ENCODE measurements at places on chromosomes 11 and 22.
A peak's percentile ranks its signal among the peaks of the same experiment; 100 is the strongest.

GRCh38 chr22:43296276-43296902 lies 46.8 kb downstream of the SCUBE1 start:
- DNase-seq, result no peak

DNA sequence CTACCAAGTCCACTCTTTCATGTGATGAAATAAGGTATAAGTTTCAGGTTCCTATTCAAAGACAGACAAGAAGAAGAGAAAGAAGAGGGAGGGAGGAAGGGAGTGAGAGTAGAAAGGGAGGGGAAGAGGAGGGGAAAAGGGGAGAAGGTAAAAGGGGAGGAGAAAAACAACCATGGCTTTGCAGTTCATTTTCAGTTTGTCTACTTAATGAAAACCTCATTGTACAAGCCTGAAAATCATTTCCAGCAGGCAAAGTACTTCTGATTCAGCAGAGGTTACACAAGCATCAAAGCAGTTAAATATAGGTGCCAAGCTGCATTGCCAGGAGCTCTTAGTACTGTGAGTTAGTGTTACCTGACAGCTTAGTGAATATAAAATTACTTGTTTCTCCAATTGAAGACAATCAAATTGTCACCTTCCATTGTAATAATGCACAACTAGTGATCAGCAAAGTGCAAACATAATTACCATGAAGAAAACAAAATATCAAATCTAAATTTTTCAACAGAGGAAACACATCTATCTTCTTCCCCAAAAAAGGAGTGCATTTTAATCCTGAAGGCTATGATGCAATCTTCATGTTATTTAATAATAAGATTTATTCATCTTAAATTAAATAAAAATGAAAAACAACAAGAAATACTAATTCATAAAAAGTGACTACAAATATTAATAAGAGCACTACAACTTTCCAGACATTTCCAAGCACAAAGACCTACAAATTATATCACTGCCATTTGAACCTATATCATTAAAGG lies 8.2 kb downstream of the SOX6 start:
- no peak for DNase-seq

DNA sequence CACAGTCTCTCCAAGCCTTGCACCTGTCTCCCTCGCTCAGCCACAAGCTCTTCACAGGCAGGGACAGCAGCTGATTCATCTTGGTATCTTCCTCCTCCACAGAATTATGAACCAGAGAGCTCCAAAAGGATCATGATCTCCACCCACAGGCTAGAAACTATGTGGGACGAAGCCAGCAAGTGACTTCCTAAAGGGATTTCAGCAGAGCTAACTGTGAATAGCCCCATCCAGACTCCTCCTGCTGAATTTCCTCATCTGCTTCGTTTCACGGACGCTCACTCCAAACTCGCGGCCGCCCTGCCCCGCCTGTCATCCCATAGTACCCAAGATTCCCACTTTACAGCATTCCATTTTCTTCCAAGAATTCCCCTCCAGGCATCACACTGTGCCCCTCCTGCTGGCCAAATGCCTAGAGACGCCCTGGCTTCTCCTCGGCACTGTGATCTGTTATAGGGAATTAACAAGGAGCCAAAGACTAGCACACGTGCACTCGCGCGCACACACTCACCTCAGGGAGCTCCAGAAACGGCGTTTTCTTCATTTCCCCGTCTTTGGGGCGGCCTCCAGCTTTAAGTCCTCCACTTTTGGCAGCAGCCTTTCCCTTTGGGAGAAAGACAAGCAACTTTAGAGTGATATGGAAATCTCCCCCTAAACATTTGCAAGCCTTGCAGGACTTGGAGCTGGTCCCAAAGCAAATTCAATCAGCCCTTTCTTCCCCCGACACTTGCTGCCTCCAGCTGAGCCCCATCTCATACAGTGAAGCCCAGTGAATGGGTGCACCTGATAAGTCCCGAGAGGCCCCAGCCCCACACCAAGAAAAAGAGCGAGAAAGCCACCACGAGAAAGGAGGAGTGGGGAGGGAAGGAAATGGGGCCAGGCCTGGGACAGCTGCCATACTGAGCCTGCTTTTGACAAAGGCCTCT lies 35.5 kb downstream of the SPATA19 start:
- no peak for DNase-seq

- DNase-seq, result no peak
Observed at GRCh38 chr11:48122656-48123055, 94.0 kb upstream of the OR4B1 start.

DNA sequence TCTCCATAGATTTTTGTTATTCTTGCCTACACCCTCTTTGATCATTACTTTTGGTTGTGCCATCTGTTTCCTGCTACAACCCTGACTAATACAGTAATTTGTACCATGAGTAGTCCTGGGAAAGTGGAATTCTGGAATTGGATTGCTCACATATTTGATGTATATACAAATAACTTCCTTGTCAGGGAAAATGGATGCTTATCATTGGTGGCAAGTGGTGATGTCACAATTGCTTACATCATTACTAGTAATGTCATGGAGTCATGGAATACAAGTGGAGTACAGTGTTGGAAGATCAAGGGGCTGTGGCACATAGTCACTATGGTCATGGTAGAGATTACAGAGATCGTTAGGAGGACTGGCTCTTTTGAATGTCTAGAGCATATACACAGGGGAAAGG lies 24.4 kb downstream of the AASDHPPT start:
- DNase-seq, result no peak

GRCh38 chr11:79708319-79708932 lies 267.6 kb upstream of the TENM4 start:
- DNase-seq, result peak; percentile 5

- DNase-seq, result peak; percentile 31
Observed at GRCh38 chr11:15119826-15120225, 5.1 kb downstream of the INSC start.

DNA sequence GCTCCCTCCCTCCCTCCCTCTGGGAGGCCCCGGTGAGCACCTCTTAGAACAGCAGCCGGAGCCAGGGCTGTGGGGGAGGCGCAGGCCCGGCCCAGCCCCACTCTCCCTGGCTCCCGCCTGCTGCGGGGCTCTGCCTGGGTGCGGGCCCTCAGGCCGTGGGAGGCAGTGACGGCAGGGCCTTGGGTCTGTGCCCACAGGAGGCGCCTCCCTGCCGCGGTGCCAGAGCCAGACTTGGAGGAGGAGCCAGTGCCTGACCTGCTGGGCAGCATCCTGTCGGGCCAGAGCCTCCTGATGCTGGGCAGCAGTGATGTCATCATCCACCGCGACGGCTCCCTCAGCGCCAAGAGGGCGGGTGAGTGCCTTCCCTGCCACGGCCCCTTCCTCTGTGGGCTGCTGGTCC lies 9.5 kb downstream of the IRF7 start:
- no peak for DNase-seq
